ENCODE measurements at places on chromosomes 5 and 9. TPM values are rescaled to one million over a fixed set of nuclear protein-coding genes. Genes with fewer than 3 reads are reported as not detected.
A peak's percentile ranks its signal among the peaks of the same experiment; 100 is the strongest.

DNA sequence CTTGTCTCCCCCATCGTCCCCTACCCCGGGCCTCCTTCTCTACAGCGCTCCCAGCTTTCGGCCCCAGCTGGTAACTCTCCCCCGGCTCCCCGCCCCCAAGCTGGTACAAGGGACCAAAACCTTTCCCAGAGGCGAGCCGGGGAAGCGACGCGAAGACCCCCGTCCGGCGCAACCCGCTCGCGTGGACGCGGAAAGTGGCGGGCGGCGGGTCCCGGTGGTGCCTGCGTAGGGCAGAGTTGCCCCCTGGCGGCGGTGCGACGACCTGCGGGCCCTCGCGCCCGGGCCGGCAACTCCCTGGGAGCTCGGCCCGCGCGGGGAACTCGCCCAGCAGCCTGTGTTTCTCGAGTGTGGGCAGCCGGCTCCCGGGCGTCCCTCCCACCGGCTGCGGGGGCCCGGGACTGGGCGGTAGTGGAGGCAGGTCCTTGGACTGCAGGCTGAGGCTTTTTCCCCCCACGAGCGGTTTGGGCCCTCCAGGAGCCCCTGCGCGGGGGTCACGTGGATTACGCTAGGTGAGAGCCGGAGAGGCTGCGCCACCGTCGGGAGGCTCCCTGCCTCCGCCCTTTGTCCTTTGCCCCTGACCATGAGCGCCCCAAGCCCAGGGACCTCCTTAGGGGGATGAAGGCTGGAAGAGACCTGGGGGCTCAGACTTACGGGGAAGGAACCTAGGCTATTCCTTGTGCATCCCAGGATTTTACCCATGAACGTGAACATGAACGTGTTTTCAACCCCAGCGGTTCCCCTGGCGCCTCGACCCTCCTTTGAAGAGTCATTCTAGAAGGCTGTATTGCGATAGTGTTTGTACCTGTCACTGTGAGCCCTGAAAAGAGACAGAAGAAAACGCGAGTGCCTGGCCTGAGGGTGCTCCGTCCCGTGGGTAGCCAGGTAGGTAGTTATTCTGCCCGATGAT is 2.9 kb upstream of the FOXD1 start:
- no peak for DNase-seq

DNA sequence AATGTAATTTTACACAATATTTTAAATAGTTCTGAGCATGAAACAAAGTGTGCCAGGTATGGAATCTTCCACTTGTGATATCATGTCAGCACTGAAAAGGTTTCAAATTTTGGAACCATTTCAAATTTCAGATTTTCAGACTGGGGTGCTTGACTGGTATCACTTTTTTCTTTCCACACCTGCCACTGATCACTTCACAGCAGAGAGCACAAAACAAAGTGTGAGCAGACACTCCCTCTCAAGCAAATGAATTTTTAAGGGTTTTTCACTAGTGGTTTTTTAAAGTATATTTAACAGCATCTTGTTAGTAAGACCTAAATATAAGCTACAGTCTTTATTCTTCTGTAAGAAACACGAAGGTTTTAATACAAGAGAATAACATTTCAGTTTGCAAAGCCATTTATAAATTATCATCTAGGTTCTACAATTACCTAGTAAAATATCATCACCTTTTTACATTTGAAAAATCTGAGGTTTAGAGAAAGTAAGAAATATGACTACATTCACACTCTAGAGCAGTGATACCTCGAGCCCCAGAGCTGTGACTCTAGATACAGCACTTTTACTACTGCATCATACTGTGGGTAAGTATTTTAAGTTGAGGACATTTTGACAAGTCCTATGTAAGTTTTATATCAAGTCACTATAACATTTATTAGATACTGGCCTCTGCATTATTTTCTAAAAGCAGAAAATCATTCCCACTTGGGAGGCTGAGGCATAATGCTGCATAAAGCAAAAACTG is 14.6 kb downstream of the GOLPH3 start:
- no peak for DNase-seq

DNA sequence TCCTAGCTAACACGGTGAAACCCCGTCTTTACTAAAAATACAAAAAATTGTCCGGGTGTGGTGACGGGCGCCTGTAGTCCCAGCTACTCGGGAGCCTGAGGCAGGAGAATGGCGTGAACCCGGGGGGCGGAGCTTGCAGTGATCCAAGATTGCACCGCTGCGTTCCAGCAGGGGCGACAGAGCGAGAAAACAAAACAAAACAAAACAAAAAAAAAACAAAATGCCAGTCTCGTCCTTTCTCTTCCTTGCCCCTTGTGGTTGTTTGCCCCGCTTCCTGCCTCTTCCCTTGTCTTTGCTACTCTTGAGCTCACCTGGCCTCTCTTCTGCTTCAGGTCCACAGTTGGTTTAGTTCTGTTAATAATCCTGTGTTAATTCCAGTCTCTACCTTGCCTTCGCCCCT is 22.5 kb downstream of the PRDM6 start:
- DNase-seq = no peak

GRCh38 chr5:88393716-88394535 is 125.3 kb upstream of the TMEM161B start:
- no peak for DNase-seq

- DNase-seq = peak; percentile 68
Measured at GRCh38 chr9:114746591-114747346, 59.1 kb downstream of the TNFSF15 start.

DNA sequence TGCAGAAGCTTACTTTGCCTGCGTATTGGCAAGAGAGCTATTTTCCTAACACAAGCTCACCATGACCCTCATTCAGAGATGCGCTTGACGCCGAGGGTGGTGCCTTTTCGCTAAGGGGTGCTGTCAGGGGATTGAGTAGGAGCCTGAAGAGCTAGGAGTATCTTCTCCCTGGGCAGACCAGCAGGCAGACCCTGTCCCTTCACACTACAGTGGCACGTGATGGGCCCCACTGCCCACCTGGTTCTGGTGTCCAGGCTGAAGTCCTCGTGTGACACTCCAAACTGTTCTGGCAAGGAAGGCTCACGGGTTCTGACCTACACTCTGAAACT is 198.3 kb downstream of the AUH start:
- no peak for DNase-seq

- DNase-seq = no peak
Measured at GRCh38 chr5:34682926-34683623, 26.9 kb downstream of the RAI14 start.

- DNase-seq = no peak
Measured at GRCh38 chr9:86135371-86135770, 36.0 kb upstream of the GOLM1 start.

- no peak for DNase-seq
Measured at GRCh38 chr9:72524820-72525540, 3.6 kb downstream of the TMC1 start.

GRCh38 chr5:153658149-153658548 is 167.7 kb downstream of the GRIA1 start:
- no peak for DNase-seq

DNA sequence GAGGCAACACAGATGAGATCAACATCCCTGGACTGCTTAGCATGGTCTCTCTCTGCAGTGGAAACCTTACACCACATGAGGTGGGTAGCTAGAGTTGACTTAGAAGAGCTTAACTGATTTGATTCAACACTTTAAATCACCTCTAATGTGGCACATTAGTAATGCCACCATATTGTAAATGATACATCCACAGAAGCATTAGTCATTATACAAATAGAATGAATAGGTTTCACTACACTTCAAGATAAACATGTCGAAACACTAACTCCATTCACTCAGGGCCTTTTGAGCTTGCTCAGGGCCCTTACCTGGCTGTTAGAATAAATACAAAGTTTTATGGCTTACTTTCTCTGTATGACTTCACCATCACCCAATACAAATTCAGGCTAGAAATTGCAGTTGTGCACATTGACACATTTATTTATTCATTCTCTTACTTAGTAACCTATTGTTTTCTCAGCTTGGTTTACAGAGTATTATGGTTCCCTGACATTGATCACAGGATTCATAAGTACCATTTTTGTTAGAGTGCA is 9.3 kb upstream of the SMAD5 start:
- DNase-seq = no peak

GRCh38 chr5:114447084-114447773 is 85.4 kb downstream of the KCNN2 start:
- no peak for DNase-seq

GRCh38 chr9:131965103-131965502 is 114.6 kb downstream of the MED27 start:
- no peak for DNase-seq

DNA sequence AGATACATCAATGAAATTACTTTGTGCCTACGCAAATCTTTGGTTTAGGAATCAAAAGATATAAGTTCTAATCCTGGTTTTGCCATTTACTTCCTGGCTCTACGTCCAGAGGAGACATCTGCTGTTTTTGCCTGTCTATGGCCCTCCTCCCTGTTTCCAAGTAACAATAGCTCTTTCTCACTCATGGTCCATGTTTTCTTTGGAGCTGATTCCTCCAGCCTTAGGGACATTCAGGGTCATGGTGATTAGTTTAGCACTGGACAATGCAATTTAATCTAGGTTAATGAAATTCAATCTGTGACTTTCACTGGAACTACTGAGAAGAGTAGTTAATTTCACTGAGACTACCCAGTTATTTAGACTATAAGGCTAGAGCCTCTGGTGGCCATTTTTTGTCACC is 170.6 kb downstream of the SEMA6A start:
- DNase-seq = no peak

DNA sequence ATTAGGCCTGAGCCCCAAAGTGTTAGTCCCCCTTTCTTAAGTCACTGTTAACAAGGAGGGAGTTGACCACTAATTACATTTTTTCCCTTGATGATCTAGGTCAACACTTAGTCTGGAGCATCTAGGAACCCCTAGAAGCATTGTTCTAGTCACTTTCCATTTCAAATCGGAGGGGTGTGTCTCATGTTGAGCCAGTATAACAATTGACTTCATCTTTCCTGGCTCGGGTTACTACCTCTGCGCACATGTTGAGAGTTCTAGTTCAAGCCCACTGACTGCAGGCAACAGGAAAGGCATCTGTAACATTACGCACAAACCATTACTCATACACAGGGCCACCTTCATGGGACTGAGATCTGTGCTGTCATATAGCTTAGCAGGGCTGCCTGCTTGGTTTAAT is 164.9 kb downstream of the NTRK2 start:
- no peak for DNase-seq

DNA sequence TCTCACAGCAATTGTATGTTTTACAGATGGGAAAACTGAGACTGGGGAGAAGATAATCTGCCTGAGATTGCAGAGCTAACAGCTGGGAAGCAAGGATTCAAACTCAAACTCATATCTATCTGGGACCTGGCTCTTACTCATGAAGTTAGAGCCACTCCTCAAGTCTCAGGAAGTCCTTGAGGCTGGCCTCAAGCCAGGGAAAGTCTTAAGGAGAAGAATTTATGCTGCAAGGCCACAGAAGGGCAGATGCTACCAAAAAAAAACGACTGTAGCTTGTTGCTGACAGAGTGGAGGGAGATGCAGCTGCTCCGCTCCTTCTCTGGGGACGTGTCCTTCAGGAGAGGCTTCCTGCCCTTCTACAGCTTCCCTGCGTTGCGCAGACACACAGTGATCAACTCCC is 39.8 kb downstream of the BARHL1 start:
- no peak for DNase-seq

- no peak for DNase-seq
Measured at GRCh38 chr5:148829248-148829594, 2.8 kb downstream of the ADRB2 start.

- DNase-seq = no peak
Measured at GRCh38 chr9:104993291-104993963, 65.5 kb upstream of the ABCA1 start.

DNA sequence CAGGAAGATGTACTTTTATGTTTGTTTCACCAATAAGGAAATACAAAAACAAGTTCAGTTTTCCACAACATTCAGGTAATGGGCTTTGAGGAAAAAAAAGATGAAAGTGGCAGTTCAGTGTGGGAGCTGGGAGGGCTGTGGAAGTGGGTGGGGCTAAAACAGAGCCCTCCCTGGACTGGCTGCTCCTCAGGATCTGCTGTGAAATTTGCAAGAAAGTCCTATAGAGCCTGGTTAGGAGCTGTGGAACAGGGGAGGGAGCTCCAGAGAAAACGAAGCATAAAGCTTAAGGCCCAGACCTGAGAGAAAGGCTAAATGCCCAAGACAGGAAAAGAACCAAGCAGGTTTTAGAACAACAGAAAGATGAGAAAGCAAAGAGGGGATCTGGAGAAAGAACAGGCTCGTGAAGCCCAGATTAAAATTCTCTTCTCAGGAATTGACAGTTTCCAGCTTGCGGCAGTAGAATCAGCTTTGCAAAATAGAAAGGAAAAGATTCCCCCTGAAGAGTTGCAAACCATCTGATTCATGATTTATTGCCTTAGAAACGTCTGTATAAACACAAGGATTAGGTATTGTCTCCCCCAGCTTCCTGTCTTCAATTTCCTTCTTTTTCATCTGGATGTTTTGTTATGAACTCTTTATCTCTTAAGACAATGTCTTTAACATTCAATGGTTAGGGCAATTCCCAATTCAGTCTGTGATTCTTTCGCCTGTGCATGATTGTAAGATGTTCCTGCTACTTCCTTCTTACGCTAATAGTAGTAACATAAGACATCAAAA is 26.3 kb upstream of the CRHBP start:
- DNase-seq = no peak

GRCh38 chr5:14374100-14374499 is 207.5 kb upstream of the OTULINL start:
- no peak for DNase-seq

DNA sequence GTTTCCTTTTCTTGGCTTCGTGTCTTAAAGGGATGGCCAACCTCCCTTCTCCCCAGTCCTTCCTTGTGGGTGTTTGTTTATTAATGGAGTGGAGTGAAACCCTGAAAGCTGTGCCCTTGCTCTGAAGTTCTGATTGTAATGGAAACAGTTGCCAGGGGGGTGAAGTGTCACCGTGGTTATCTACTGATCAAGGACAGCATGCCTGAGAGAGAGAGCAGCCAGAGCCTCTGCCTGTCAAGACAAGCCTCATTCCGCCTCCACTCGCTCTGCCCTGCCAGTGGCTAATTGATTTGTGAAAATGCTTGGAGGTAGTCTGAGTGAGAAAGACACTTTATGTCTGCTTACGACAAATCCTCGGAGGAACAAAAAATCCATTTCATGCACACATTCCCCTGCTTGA is 143.7 kb upstream of the SLC30A5 start:
- DNase-seq = no peak

DNA sequence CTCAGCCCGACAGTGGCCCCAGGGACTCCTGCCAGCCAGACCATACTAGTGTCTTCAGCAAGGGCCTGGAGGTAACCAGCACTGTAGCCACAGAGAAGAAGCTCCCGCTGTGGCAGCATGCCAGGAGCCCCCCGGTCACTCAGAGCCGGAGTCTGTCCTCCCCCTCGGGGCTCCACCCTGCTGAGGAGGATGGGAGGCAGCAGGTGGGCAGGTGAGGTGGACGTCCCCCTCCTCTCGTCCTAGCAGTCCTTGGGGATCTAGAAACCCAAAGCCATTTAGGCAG is 28.0 kb upstream of the LRRC14B start:
- no peak for DNase-seq

The PLPP7 gene
- polyA plus RNA-seq = 45.7 TPM

The CACNA1B gene
- 0.72 TPM for polyA plus RNA-seq

The ANKRD18B gene
- 0.06 TPM for polyA plus RNA-seq

The SPOCK1 gene
- polyA plus RNA-seq = 3.4 TPM

The GRM6 gene
- polyA plus RNA-seq = 0.81 TPM

The FOXI1 gene
- not detected for polyA plus RNA-seq

The ANKRD31 gene
- 0.13 TPM for polyA plus RNA-seq

The TLR4 gene
- 5.0 TPM for polyA plus RNA-seq

The PCDHA1 gene
- polyA plus RNA-seq = 0.10 TPM

Data from forelimb muscle (tissue), 1 donor.